ENCODE measurements at places on chromosomes 3 and 15. TPM values are rescaled to one million over a fixed set of nuclear protein-coding genes. Genes with fewer than 3 reads are reported as not detected.
A peak's percentile ranks its signal among the peaks of the same experiment; 100 is the strongest.

DNA sequence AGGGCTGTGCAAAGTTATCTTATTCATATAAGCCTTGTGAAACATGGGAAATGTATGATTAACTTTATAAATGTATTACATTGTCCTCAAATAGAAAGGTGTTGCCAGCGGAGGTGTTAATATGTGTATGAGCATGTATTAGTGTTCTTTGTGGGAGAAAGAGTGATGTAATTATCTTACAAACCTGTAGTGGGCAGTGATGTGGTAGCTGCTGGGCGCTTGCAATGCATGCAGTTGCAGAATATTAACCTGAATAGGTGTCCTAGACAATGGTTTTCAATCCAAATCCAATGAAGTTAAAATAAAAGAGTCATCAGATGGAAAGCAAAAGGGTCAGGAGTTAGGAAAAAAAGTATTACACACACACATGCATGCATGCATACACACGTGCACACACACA lies 881.3 kb upstream of the CADM2 start:
- H3K36me3 ChIP-seq: no peaks in the 10 kb centered on the region
- DNase-seq: no peak
- no peaks in the 10 kb centered on the region for H3K4me1 ChIP-seq
- H3K27ac ChIP-seq: no peak overlapping the region

DNA sequence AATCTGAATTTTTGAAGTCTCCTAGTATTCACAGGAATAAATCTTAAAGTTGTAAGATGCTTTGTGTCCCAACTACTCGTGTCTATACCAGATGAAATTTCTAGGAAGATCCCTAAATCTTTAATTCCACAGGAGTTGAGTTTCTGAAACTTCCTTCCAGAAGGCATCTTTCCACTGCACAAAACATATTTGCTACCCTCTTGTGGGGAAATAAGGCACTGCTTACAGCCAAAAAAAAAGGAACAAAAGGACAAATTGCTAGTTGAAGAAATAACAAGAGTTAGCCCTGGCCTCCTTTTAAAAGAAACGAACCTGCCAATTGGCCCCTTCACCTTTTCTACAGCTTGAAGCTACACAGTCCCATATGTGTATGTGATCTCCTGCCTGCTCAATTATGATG lies 54.0 kb downstream of the TAFA4 start:
- H3K4me1 ChIP-seq: no peaks in the 10 kb centered on the region
- DNase-seq: peak; percentile 57
- H3K36me3 ChIP-seq: no peaks in the 10 kb centered on the region
- H3K27me3 ChIP-seq: no peaks in the 10 kb centered on the region
- H3K4me3 ChIP-seq: no peak overlapping the region

GRCh38 chr3:33646406-33646805 lies 71.6 kb downstream of the CLASP2 start:
- no peaks in the 10 kb centered on the region for H3K4me1 ChIP-seq
- H3K4me3 ChIP-seq: no peak overlapping the region
- peak; percentile 5 for DNase-seq
- H3K36me3 ChIP-seq: no peaks in the 10 kb centered on the region

DNA sequence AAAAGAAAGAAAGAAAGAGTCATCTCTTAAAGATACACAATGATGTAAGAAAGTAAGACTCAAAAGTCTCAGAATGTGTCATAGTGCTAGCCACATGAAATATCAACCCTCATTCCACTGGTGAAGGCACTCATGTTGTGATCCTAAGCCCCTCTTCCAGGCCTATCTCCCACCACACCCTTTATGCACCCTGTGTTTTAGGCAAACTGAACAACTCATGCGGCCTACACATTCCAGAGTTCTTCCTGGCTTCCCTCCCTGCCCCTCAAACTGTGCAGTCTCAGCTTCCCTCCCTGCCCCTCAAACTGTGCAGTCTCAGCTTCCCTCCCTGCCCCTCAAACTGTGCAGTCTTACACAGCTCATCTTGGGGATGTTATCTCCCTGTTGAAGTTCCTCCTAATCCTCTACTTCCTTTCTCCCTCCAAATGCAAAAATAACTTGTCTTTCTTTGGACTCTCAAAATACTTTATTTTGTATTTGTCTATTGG lies 69.0 kb upstream of the FNDC3B start:
- no peak overlapping the region for H3K27ac ChIP-seq
- H3K4me1 ChIP-seq: peaks cover 5% of the 10 kb centered on the region
- no peak overlapping the region for H3K4me3 ChIP-seq
- no peaks in the 10 kb centered on the region for H3K36me3 ChIP-seq

DNA sequence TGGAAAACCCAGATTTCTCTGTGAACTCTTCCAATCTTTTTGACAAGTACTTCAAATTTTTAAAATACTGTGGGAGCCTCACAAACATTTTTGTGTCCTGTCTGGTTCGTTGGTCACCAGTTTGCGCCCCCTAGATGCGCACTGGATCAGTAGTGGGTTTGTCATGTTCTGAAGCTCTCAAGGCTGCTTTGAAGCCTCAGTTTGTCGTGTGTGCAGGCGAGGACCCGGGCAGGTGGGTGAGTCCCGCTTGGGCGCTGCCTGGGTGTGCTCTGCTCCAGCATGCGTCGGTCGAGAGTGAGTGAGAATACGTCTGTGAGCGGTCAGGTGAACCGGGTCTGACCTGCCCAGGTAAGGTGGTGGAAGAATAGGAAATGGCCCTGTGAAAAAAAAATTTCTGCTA lies 17.3 kb upstream of the AEN start:
- DNase-seq: no peak
- H3K4me3 ChIP-seq: no peak overlapping the region
- H3K36me3 ChIP-seq: no peaks in the 10 kb centered on the region
- H3K4me1 ChIP-seq: no peaks in the 10 kb centered on the region

DNA sequence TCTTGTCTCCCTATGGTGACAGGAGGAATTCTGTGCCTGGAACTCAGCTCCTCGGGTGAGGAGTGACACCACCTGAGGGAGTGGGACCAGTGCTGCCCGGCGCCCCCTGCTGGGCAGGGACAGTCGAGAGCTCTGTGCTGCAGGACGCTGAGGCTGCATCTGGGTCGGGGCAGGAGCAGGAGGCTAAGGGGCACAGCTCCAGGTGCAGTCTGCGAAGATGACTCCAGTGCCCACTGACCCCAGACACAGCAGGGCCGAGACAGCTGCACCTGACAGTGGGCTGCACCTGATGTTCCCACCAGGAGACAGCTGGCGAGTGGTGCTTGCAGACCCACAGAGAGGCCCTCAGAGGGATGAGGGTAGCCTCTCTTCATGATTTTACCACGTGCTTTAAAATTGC lies 152.9 kb downstream of the ATP10A start:
- no peak overlapping the region for H3K27ac ChIP-seq
- no peaks in the 10 kb centered on the region for H3K36me3 ChIP-seq

GRCh38 chr15:57443486-57443885 lies 67.2 kb downstream of the CGNL1 start:
- H3K27ac ChIP-seq: no peak overlapping the region
- no peak for DNase-seq
- H3K4me3 ChIP-seq: no peak overlapping the region

DNA sequence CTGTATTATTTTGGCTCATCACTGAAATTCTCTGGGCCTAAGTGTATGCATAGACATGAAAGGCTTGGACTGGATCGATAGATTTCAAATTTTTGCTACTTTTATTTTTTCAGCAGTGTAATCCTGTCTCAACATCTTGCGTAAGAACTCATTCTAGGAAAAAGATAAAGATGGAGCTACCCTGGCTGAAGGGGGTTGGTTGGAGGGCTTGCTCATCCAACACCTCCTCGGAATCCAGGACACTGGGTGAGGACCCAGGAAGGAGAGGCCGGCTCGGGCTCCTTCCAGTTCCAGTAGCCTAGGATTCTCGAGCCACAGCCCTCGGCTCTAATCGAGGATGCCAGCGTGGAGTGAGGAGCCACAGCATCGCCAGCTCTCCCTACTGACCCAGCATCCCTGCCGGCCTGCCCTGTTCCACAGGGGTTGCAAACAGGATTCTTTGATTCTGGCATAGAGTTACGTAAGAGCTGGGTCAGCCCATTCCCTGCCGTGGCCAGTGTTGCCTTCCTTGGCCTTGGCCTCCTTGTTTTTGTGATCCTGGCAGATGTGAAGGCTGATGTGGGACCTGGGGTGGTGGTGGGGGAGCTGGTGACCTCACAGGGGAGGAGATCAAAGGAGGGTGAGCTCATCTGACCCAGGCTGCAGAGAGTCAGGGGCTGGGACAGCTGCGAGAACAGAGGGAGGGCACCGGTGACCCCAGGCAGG lies 149.5 kb downstream of the ALDH1A2 start:
- peaks cover 7% of the 10 kb centered on the region for H3K4me1 ChIP-seq
- DNase-seq: peak; percentile 29
- H3K4me3 ChIP-seq: no peak overlapping the region
- H3K27ac ChIP-seq: no peak overlapping the region
- H3K36me3 ChIP-seq: no peaks in the 10 kb centered on the region
- no peaks in the 10 kb centered on the region for H3K27me3 ChIP-seq

DNA sequence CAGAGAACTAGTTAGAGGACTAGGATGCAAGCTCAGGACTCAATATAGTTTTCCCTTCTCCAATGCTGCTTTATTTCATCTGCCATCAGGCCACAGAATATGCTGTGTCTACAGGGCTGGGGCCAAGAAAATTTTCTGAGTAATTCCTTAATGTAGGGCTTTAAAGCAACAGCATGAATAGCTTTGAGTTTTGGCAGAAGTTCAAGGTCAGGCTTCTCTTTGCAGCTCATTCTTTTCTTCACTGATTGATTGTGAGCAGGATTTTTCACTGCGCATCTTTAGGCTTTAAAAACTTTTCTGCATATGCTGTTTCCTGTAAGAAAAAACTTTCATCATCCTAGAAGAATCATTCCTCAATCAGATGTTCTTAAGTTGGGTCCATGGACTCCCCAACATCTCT lies 4.6 kb downstream of the TMEM108 start:
- peaks cover 4% of the 10 kb centered on the region for H3K27me3 ChIP-seq
- no peaks in the 10 kb centered on the region for H3K4me1 ChIP-seq
- no peak overlapping the region for H3K27ac ChIP-seq
- no peaks in the 10 kb centered on the region for H3K36me3 ChIP-seq
- no peak for DNase-seq
- no peak overlapping the region for H3K4me3 ChIP-seq

GRCh38 chr3:35745802-35746484 lies 106.6 kb downstream of the ARPP21 start:
- H3K27me3 ChIP-seq: no peaks in the 10 kb centered on the region
- H3K4me1 ChIP-seq: no peaks in the 10 kb centered on the region
- no peak overlapping the region for H3K27ac ChIP-seq
- no peaks in the 10 kb centered on the region for H3K36me3 ChIP-seq
- no peak overlapping the region for H3K4me3 ChIP-seq

DNA sequence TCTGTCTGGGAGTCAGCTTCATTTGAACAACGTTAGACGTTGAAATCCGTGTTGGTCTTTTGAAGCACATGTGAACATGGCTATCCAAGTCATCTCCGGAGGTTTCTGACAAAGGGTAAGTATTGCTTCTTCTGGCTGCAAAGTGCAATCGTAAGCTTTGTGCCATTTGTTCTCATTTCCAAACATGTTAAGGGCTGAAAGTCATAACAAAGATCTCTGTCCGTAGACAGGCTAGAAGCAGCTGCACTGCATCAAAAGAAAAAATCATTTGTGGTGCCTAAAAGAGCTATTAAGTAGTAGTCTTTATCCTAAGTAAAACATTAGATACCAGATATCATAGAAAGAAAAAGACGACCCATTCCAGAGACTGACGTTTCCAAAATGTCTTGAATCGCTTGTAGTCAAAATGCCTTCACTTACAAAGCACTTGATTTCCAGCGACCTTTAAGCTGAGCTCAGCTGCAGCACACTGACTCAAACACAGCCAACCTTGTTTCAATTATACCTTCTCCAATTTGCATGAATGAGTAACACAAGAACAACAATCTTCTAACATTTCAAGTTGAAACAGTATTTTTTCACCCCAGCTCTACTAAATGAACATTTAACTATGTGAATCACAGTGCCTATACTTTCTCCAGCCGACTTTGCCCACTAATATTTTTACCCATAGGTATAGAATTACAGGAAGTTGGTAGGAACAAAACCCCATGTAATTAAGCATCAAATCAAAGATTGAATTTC lies 76.6 kb downstream of the NEDD4 start:
- H3K4me1 ChIP-seq: no peaks in the 10 kb centered on the region
- DNase-seq: no peak
- H3K27ac ChIP-seq: no peak overlapping the region
- H3K36me3 ChIP-seq: no peaks in the 10 kb centered on the region
- no peaks in the 10 kb centered on the region for H3K27me3 ChIP-seq

GRCh38 chr3:94758751-94759150 lies 695.9 kb downstream of the NSUN3 start:
- no peak overlapping the region for H3K4me3 ChIP-seq
- no peaks in the 10 kb centered on the region for H3K27me3 ChIP-seq
- no peak for DNase-seq
- no peaks in the 10 kb centered on the region for H3K36me3 ChIP-seq
- no peaks in the 10 kb centered on the region for H3K4me1 ChIP-seq

DNA sequence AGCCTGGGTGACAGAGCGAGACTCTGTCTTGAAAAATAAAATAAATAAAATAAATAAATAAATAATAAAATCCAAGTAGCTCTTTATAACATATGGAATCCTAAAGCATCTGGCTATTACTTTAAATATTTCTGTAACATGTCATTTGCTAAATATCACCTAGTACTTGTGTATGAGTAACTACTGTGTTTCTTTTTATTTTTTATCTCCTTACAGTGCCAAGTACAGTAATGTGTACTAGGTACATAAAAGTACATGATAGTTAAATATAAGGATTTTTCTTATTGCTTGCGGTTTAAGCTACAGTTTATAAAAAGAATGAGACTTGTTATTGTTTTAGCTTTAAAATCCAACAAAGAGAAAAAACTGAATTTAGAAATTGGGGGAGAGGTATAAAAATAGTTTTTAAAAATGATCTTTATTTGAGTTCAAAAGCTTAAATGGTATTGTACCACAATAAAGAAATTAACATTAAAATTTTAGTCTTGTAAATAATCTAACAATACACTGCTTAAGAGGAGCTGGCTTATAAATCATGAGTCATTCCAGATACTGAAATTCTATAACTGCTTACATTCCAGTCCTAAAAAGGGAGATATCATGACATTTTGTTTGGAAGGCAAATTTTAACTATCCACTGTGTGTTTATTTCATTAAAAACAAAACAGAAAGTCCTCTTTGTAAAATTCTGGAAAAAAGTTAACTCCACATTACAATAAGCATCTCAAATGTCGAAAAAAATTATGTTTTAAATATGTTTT lies 73.1 kb downstream of the FGF7 start:
- no peaks in the 10 kb centered on the region for H3K4me1 ChIP-seq
- H3K27me3 ChIP-seq: no peaks in the 10 kb centered on the region
- no peak for DNase-seq
- H3K4me3 ChIP-seq: no peak overlapping the region

DNA sequence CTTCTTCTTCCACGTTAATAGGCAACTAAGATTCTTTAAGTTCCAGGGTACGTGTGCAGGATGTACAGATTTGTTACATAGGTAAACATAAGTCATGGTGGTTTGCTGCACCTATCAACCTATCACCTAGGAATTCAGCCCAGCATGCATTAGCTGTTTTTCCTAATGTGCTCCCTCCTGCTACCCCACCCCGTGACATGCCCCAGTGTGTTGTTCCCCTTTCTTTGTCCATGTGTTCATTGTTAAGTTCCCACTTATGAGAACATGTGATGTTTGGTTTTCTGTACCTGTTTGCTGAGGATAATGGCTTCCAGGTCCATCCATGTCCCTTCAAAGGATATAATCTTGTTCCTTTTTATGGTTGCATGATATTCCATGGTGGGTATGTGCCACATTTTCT lies 21.1 kb downstream of the GTF2A2 start:
- no peaks in the 10 kb centered on the region for H3K36me3 ChIP-seq
- H3K4me3 ChIP-seq: no peak overlapping the region
- no peaks in the 10 kb centered on the region for H3K4me1 ChIP-seq
- H3K27ac ChIP-seq: no peak overlapping the region
- no peaks in the 10 kb centered on the region for H3K27me3 ChIP-seq

Gene CD200
- 16.8 TPM for total RNA-seq

Gene RAB6B
- 17.7 TPM for total RNA-seq

Gene CLDN16
- 27.3 TPM for total RNA-seq

Gene MYL3
- total RNA-seq: 41.3 TPM
